ENCODE measurements at places on chromosomes 3 and 15.

DNA sequence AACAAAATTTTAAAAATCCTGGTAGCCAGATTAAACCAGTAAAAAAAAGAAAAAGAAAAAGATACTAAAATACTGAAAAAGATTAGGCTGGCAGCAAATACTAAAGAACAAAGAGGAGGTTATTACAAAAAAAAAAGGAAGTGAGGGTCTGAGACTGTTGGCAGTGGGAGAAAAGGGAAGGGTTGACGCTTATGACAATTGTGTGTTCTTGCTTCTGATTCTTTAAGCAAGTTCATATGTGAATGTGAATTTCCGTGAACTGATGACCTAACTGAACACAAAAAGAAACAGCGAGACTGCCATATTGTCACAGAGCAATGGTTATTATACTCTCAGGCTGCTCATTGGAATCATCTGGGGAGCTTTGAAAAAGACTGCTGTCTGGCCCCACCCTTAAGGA lies 56.5 kb downstream of the ATP13A4 start:
- DNase-seq: no peak

DNA sequence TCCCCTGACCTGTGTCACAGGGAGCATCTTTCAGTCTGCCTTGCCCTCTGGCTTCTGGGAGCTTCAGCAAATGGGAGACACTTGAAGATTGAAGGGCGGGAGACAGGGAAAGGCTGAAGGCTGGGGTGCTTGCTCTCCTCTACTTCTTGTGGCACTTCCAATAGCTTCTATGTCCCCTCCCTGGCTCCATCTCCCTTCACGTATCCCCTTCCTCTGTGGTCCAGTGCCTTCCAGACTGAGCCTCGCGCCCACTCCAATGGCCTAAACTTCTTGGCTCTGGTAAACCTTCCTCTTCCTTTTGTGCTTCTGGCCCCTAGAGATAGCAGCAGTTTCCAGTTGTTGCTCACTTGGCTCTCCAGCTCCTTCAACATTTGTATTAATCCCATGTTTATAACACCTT lies 69.8 kb upstream of the TOPAZ1 start:
- no peak for DNase-seq

DNA sequence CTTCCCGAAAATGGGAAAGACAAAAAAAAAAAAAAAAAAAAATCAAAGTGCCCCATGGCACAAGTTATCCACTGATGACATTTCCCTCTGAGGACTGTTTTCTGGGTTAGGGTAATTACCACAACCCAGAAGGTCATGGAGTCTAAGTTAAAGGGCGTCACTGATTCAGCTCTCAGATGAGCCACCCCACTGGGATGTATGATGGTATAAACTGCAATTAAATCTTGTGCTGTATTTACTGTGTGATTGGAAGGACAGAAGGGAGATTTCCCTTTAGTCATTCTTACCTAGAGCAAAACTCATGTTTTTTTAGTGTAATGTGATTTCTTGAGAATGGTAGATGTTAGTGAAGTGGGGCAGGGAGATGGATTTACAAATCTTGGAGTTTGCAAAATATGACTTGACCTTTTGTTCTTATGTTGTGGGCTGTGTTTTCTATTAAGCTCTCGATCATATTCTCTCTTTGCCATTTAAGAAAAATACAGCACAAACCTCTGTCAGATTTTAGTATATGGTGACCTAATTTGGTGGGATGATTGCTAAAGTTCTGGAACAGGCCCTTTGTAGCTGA lies 244.2 kb downstream of the PTPRG start:
- no peak for DNase-seq

DNA sequence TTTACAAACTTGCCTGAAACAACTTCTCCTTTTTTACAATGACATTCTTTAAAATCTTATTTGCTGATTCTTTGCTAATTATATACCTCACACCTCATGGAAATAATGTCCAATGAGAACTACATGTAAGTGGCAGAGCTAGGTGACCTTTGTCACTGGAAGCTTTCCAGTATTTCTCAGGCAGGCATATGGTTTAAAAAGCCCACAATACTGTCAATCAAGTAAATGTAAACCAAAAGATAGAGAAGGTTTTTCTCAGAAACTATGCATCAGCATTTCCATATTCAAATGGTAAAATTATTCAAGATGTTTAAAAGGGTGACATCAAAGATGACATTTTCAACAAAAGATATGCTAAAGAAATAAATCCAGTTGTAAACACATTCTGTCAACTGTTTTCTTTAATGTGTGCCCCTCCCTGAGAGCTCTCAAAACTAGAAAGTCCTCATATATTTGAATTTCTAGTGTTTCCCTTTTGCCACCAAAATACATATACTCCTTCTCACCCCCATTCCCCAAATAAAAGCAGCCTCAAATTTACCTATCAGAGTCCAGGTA lies 10.1 kb upstream of the STRIT1 start:
- no peak for DNase-seq

GRCh38 chr3:133211449-133211848 lies 173.3 kb downstream of the TMEM108 start:
- DNase-seq: no peak

DNA sequence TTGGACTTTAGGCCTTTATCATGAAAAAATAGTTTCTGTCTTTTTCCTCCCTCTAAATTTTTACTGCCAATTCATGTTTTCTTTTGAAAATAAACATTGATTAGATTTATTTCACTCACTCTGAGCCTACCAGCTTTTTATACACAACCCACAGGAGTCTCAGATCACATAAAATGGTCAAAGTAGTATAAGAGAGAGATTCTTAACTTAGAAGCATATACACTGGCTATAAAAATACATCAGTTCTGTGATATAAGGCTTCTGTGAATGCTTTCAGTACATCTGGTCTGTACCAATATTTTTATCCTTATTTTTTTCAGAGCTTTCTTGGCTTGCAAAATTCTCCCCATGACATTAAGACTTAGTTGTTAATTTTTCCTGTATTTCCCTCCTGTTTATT lies 117.0 kb upstream of the PTX3 start:
- no peak for DNase-seq

GRCh38 chr3:158489181-158489580 lies 81.8 kb upstream of the MLF1 start:
- no peak for DNase-seq

GRCh38 chr3:188170461-188171459 lies 16.8 kb downstream of the LPP start:
- DNase-seq: peak; percentile 57

Measured in activated naive CD4-positive, alpha-beta T cell treated with anti-CD3 and anti-CD28 coated beads, Interleukin-2, amount 10 ng/mL, durations not matched to agents 7 days and 5 days (primary cell).